ENCODE measurements at places on chromosomes 12 and 14.

DNA sequence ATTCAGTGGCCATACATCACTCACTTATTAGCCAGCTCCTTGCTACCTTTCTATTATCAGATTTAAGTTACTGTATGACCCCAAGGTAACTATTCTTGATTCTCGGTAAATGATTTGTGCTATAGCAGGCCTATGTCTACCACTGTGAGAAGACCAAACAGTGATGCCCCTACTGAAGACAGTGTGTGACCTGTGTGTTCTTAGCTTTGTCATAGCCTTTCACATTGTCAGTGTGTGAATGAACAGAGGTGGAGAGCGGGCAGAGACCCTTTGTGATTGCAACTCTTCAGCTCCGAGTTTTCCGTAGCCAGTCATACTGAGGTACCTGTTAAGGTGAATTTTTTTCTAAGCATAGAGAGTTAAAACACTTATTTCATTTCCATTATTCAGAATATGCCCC lies 294.0 kb downstream of the LRFN5 start:
- no peak for DNase-seq

GRCh38 chr12:116431677-116432300 lies 127.4 kb upstream of the MAP1LC3B2 start:
- no peak for DNase-seq

DNA sequence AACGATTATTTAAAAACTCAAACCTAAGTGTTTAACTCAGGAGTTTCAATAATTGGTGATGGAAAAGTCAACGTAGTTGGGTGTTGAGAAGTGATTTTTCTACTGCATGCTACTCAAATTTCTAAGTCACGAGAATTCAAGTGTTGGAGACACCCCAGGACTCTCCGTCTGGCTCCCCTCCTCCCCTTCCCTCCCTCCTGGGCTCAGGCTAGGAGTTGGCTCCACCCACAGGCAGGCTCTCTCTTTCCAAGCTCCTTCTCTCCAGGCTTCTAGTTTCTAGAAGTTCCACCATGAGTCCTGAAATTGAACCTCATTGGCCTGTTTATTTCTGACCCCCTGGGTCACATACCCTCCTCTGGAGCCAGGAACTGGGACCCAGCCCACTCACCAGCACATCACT lies 73.0 kb downstream of the TMEM132D start:
- DNase-seq = no peak

DNA sequence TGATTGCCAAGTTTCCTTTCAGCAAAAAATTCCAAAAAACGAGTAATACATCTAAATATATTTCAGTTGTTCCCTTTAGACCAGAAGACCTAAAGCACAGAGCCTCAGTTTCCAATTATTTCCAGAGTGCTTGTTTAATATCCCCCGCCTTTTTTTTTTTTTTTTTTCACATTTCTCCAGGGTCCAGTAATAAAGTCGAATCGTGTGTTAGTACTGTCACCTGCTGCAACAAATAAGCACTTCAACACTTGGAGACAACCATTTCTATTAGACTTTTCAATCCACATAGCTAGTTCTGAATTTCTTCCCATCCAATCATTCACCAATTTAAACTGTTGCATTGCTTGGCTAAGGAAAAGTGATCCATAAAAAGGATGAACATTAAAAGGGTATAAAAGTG lies 13.6 kb downstream of the PDE6H start:
- DNase-seq = no peak

GRCh38 chr12:15244341-15244740 lies 23.1 kb upstream of the RERG start:
- DNase-seq = no peak

DNA sequence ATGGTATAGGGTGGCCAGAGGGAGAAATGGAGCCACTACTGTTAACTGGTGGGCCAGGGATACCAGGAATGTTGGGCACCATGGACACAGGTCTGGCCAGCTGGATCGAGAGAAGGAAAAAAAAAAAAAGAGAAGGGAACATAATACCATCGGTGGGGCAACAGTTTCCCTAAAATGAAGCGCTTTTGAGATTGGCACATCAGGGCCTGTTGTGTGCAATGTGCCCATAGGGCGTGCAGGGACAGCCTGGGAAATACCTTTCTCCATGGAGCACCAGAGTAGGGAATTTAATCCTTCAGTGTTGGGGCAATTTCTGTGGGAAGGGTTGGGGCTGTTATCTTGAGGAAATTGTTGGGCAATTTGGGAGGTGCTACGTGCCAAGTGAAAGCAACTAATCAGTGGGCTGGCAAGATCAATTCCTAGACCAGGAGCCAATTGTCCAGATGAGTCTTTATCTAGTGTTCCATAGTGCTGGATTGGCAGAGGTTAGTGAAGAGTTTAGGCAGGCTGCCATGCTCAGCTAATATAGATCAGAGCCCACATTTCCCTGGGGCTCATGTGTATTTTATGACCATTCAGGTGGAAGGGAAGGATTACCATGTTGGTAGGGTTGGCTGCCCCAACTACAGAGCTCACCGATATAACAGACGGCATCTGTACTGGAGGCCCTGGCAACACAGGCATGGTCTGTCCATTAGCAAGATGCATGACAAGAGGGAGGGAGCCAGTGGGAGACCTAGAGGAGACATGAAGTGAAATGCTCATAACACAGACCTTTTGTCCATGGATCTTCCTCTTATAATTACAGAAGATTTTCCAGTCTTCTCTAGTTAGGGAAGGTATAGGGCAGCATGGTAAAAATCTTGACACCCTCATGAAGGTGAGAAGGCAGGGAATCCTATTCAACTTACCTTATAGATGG lies 25.5 kb upstream of the NPFF start:
- no peak for DNase-seq

- DNase-seq = no peak
Measured at GRCh38 chr12:54049108-54049507, 4.5 kb upstream of the HOXC4 start.

- no peak for DNase-seq
Measured at GRCh38 chr12:105449431-105449830, 118.9 kb downstream of the C12orf75 start.

GRCh38 chr14:99430491-99430890 lies 50.2 kb downstream of the SETD3 start:
- no peak for DNase-seq

- no peak for DNase-seq
Measured at GRCh38 chr12:119231774-119232173, 53.0 kb downstream of the HSPB8 start.

- no peak for DNase-seq
Measured at GRCh38 chr14:88426271-88426670, 40.8 kb downstream of the SPATA7 start.

- DNase-seq = no peak
Measured at GRCh38 chr12:57722716-57723629, 15.6 kb downstream of the AGAP2 start.

DNA sequence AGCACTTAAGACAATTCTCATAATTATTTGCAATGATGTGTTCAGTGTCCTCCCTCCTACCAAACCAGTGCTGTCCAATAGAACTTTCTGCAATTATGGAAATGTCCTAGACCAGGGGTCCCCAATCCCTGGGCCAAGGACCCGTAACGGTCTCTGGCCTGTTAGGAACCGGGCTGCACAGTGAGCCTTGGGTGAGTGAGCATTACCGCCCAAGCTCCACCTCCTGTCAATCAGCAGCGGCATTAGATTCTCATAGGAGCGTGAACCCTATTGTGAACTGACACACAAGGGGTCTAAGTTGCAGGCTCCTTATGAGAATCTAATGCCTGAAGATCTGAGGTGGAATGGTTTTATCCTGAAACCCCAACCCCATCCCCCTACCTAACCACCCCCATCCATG lies 3.9 kb downstream of the SVOP start:
- no peak for DNase-seq

GRCh38 chr14:102206918-102207317 lies 67.2 kb downstream of the WDR20 start:
- no peak for DNase-seq

- DNase-seq = no peak
Measured at GRCh38 chr14:69667938-69668335, 56.5 kb downstream of the SUSD6 start.

GRCh38 chr14:34461334-34462131 lies 507 bp downstream of the SPTSSA start:
- DNase-seq = peak; percentile 13

GRCh38 chr14:99260587-99261551 lies 11.1 kb downstream of the BCL11B start:
- DNase-seq = peak; percentile 31

DNA sequence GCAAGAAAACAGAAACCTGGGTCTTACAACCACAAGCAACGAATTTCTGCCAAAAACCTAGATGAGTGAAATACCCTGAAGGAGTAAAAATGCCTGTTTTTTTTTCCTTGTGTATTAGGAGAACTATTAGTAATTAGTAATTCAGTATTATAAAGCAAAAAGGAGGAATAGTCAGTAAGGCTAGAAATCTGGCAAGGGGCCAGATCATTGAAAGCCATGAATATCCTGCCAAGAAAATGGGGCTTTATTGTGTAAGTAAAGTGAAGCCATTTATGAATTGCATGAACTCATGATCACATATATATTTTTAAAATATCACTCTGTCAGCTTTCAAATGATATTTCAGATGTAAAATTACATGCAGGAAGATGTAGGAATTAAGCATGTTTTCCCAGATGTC lies 57.9 kb downstream of the TXNDC16 start:
- DNase-seq = no peak

DNA sequence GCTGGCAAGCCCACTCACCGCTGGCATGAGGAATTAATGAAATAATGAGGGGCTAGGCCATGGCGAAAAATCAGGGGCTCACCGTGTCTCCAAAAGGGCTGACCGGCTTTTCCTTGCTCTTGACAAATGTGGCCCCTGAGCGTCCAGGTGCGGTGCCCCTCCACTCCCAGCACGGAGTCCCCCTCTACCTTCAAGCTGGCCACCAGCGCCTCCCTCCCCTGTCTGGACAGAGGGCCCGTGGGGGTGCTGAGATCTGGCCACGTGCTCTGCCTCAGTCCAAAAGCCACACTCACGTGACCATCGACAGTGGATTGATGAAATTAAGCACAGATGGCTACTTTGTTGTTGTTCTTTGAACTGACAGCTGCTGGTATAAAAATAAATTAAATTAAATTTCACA lies 78.8 kb upstream of the BCL11B start:
- peak; percentile 20 for DNase-seq

DNA sequence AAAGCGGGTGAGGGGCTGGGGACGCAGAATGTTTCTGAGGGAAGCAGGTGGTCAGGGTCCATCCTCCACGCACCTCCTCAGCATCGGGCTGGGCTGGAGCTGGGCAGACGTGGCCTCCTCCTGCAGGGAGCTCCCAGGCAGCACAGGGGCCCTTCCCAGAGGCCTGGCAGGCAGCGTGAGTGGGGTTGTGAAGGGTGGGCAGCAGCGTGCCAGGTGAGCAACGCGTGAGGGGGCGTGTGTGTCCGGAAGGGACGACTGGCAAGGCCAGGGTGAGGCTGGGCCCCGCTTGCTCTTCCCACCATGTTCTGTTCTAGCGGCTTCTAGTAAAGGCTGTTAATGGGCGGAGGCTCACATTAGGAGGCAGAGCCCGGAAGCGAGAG lies 17.1 kb downstream of the ANKRD9 start:
- DNase-seq = no peak

- DNase-seq = no peak
Measured at GRCh38 chr12:86367137-86367536, 110.9 kb upstream of the MGAT4C start.

DNA sequence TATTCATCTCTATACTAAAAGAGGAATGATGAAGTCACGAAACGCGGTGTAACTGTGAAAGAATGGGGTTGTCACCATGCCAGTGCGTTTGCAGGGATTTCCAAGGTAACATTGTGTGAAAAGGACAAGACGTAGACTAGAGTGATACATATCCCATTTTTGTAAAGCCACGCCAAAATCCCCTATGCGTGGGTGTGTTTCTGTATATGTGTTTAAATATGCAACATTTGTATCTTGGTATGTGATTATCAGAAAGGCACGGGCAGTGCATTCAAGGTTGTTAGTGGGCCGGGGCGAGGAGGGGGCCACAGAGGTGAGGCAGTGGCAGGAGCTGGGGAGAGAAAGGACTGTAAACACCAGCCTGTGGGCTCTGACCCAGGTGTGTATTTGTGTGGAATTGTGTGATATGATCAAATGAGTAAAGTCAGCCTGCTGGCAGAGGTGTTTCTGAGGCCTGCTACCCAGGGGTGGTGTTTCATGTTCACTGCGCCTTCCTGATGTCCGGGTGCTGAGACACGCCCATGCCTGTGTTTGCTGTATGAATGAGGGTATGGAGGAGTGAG lies 137.8 kb downstream of the ADGRD1 start:
- no peak for DNase-seq

- DNase-seq = peak; percentile 86
Measured at GRCh38 chr14:73452341-73453186, 5.8 kb downstream of the NUMB start.

GRCh38 chr14:106809615-106810014 lies 1283.2 kb downstream of the TMEM121 start:
- DNase-seq = no peak

DNA sequence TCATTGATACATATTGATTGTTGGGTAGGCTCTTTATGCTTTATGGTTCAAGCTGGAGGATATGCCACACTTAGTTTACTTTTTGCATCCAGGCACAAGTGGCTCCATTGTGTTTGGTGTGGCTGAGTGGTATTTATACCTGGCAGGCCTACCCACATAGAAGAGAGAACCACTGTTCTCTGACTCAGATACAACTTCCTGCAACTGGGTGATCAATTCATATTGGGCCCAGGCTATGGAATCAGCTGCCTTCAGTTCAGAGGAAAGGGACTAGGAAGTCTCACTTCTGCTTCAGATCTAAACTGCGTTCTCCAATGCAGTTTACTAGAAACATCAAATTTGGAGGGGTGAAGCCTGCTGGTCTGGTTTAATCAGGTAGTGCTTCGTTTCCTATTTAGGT lies 49.8 kb upstream of the LRRK2 start:
- no peak for DNase-seq

DNA sequence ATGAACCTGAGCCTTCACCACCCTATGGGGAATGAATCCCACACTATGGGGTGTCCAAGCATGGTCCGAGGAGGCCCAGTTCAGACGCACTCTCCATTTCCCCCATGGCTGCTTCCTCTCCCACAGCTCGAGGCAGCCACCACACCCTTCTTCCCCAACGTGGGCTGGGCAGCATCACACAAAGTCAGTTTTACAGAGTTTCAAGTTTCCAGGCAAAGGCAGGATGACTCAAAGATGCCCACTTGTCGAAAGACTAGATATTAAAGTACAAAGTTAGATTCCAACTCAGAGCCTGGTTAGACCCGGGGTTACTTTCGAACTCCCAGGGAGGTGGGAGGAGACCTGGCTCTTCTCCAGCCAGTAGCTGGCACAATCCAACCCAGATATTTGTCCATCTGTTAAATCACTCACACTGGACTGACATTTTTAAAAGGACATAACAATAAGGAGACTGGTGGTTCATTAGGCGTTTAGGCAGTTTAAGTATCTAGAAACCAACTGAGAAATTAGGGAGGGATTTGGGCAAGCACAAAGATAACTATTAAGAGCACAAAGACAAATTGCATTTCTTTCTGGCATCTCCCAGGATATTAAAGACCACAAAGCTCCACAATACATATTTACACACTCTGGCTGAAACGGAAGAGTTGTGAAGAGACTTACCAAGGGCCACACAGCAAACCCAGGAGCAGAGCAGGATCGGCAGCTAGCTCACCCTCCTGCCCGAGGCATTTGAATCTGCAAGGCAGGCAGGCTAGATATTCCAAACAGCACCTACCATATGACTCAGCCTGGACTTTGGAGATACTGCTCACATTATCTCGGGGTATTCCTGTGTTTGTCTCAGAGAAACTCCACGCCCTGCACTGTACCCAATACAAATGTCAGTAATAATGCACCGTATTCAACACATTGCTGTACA lies 34.8 kb downstream of the TMCC3 start:
- no peak for DNase-seq

GRCh38 chr12:46499901-46500300 lies 127.3 kb upstream of the SLC38A2 start:
- DNase-seq = no peak

GRCh38 chr12:30012816-30013450 lies 229.2 kb upstream of the TMTC1 start:
- DNase-seq = no peak
